ENCODE measurements at places on chromosomes 7 and 10.

GRCh38 chr10:96034625-96035024 lies 8.8 kb upstream of the CCNJ start:
- no peak for DNase-seq

- DNase-seq = no peak
Measured at GRCh38 chr7:115153176-115153575, 231.3 kb downstream of the MDFIC start.

DNA sequence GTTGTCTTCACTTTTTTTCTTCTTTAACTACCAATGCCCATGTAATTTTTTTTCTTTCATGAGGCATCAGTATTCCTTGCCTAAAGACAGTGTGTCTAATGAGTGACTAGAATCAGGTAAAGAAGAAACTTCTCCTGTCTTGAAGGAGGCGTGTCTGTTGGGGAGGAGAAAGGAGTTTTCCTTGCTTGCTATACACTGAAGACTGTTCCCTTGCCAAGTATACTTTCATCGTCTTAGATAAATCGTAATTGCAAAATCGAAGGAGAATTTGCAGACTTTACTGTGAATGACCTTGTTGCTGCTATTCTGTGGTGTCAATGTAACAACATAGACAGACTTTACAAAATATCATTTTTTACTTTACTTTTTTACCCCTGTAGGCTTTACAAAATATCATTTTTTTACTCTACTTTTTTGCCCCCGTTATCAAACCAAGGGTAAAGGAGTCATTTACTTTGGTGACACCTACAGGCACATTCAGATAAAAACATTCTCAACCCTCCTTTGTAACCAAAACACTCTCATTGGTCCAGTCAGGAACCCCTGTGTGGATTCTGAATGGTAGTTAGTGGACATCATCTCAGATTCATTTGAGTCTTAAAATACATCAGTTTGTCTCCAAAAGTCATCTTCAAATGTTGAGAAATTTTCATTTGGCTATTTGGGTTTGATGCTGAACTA lies 232.4 kb downstream of the AHR start:
- peak; percentile 31 for DNase-seq

- DNase-seq = no peak
Measured at GRCh38 chr10:94213001-94213530, 149.7 kb downstream of the NOC3L start.

- no peak for DNase-seq
Measured at GRCh38 chr7:70940597-70940996, 191.3 kb upstream of the GALNT17 start.

GRCh38 chr7:101068401-101068800 lies 16.9 kb upstream of the TRIM56 start:
- no peak for DNase-seq

DNA sequence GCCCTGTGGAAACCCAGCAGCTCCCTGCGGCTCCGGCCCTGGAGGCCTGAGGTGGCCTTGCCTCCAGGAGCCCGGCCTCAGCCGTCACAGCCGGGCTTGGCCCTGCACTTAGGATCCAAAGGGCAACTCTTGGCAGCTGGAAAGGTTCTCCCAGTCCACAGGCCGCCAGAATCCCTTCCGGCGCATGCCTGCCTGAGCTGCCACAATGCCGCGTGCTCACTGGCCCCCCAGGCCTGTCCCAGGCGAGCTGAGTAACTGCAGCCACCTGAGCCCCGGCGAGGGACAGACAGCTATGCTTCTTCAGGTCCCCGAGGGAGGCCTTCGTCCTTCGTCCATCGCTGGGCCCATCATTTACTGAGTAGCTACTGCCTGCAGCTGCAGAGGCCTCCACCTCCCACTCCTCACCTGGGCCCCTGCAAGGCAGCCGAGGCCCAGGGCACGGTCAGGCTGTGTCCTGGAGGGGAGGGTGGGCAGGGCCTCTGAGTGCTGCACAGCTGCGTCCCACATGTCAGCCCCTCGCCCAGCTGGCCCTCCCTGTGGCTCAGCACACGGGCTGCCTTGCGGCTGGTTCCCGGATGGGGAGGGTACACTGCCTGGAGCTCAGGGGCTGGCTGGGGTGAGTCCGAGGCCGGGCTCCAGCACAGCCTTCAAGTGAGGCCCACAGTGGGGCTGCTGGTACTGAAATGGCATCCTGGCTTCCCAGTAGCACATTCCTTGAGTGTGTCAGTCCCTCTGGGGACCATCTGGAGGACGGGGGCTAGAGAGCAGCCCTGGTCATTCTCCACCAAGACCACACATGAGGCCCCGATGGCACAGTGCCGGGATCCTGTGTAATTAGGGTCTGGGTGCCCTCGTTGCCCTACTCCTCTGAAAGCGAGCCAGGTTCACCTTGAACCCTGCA lies 172.5 kb downstream of the ELFN1 start:
- DNase-seq = no peak

GRCh38 chr10:119051775-119052174 lies 22.3 kb downstream of the NANOS1 start:
- DNase-seq = no peak

DNA sequence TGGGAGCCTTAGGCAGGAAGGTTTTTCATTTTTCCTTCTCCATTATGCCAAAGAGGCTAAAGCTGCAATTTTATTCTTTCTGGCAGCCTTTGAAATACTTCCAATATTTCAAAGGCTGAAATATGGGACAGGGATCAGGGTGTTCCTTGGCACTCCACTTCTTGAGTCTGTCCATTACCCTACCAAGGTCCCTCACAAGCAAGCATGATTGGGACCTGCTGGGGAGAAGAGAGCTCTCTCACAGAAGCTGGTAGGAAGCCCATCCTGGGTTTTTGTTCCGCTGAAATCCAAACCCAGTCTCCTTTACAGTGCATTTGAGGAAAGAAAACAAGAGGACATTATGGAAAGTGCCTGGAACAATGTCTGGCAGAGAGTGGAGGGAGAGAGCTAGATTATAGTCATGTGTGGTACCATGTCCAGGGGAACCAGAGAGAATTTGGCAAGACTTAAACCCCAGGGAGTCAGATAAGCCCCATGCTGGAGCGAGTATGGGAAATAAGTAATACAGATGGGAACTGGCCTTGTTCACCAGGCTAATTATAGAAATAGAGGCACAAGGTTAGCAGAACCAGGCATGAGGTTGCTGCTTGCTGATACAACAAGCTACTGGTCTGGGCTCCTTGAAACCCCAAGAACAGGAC lies 104.7 kb downstream of the LSM5 start:
- DNase-seq = no peak

GRCh38 chr7:112255388-112255720 lies 48.9 kb downstream of the ZNF277 start:
- no peak for DNase-seq

- no peak for DNase-seq
Measured at GRCh38 chr7:155585951-155586350, 39.6 kb upstream of the CNPY1 start.

GRCh38 chr7:157267516-157267915 lies 69.3 kb upstream of the DNAJB6 start:
- DNase-seq = no peak

- no peak for DNase-seq
Measured at GRCh38 chr10:57320416-57320815, 947.3 kb downstream of the IPMK start.

DNA sequence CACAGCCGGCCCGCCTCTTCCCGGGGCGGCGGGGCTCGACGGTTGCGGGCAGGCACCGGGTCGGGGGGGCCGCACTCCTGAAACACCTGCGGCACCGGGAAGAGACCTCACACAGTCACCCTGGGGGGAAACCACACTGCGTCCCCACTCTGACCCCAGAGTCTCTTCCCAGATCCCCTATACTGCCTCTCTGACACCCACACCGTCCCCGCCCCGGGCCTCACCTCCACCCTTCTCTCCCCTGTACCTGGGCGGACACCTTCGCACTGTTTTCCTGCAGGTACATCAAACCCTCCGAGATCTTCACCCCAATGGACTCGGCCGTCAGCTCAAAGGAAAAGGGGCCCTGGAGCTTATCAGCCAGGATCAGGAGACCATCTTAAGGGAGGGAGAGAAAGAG lies 3.4 kb upstream of the GAL3ST4 start:
- no peak for DNase-seq

DNA sequence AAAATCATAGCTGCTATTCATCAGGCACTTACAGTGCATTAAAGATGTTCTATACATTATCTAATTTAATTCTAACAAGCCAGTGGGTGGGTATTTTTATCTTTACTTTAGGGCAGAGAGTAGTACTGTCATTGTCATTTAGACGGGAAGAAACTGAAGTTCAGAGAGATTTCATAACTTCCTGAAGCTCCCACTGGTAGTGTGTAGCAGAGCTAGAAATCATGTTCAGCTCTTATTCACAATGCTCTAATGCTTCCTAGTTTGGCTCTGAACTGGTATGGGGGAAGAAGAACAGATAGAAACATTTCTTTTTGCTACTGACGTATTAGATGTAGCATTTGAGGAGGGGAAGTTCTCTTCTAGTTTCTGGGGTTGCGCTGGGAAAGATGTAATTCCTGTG lies 116.7 kb downstream of the CYP26A1 start:
- no peak for DNase-seq

GRCh38 chr10:36017137-36017536 lies 375.0 kb upstream of the FZD8 start:
- no peak for DNase-seq

DNA sequence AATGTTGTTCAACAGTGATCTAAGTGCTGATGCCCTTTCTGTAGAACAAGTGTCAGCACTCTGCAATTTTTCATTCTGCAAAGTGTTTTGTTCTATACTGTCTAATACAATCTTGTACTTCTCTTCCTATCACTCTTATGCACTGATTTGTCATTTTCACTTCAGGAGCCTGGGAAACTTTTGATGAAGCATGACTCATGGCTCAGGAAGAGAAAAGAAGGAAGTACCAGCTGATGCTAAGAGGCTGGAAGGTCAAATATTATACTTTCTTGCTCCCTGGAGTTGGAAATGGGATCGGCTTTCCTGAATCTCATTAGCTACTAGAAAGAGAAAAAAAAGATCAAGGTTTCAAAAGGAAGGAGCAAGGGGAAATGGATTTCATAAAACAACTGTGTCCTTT lies 45.8 kb downstream of the DGKI start:
- no peak for DNase-seq

- DNase-seq = no peak
Measured at GRCh38 chr10:61633665-61634064, 29.1 kb upstream of the CABCOCO1 start.

- peak; percentile 44 for DNase-seq
Measured at GRCh38 chr7:139737221-139738100, 40.3 kb downstream of the HIPK2 start.

- DNase-seq = no peak
Measured at GRCh38 chr7:94003446-94004023, 620 bp downstream of the BET1 start.

DNA sequence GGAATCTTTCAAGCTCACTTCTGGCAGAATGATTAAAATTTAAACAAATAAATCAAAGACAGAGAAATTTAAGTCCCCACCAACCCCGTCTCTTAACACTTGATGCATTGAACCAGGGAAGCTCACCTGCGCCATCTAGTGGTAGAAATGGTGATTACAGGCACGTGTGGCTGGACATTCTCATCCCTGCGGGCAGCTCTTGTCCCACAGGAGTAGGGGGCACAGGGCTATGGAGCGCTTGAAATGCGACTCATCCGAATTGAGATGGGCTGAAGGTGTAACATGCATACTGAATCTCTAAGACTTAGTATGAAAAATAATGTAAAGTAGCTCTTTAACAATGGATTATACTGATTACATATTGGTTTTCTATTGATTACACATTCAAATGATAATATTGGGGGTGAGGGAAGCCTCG lies 24.8 kb upstream of the SLIT1 start:
- peak; percentile 72 for DNase-seq

GRCh38 chr7:144738708-144739314 lies 97.0 kb downstream of the TPK1 start:
- peak; percentile 53 for DNase-seq

GRCh38 chr7:42006801-42007513 lies 230.1 kb downstream of the GLI3 start:
- DNase-seq = no peak

DNA sequence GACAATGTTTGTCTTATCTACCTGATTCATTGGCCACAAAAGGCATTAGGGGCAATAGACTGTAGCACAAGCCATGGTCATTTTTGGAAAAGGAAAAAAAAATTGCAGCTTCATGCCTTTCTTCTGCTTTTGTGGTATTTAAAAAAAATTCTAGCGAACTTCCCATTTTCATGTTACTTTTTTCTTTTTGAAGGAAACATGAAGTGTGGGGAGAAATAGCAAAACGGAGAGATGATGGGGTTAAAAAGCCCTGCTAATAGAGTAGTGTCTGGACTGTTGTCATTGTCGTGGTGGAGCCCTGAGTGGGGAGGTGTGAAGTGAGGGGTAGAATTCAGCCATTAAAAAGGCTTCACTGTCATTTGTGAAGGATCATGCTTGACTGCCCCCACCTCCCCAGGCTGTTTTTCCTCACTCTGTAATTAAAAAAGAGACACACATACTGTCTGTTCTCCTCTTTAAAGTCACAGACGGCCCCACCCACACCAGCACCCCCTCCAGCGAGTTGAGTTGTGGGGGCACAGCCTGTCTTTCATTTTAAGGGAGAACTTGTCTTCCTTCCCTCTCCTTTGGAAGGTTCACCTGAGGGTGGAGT lies 272.4 kb downstream of the CREB5 start:
- DNase-seq = no peak

DNA sequence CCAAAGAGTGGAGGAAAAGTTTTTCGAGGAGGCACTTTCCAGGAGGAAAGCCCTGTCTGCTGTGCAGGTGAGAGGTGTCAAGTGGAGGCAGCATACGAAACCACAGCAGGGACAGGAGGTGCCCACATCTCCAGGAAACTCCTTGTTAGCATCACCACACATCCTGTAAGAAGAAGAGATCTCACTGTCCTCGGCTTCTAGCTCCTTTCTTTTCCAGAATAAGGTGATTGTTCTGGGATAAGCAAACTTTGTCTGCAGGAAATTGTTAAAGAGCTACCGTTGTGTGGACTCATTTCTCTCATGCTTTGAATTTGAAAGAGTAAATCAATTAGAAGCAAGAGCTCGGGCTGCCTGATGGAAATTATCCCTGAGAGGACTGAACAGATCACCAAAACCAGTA lies 269.4 kb downstream of the CXCL12 start:
- no peak for DNase-seq

GRCh38 chr7:55509322-55509721 lies 63.0 kb downstream of the VOPP1 start:
- DNase-seq = no peak

- no peak for DNase-seq
Measured at GRCh38 chr10:104033401-104033930, 52.2 kb downstream of the COL17A1 start.

- no peak for DNase-seq
Measured at GRCh38 chr10:15624401-15625196, 95.1 kb downstream of the ITGA8 start.
